Adrenal gland (tissue), 19 donors: ENCODE measurements at places on chromosomes 4 and X.

GRCh38 chrX:118614150-118614549, 113.3 kb upstream of the IL13RA1 start:
- no peak for DNase-seq

- no peak for DNase-seq
Observed at GRCh38 chr4:102663073-102663472, 97.7 kb downstream of the MANBA start.

DNA sequence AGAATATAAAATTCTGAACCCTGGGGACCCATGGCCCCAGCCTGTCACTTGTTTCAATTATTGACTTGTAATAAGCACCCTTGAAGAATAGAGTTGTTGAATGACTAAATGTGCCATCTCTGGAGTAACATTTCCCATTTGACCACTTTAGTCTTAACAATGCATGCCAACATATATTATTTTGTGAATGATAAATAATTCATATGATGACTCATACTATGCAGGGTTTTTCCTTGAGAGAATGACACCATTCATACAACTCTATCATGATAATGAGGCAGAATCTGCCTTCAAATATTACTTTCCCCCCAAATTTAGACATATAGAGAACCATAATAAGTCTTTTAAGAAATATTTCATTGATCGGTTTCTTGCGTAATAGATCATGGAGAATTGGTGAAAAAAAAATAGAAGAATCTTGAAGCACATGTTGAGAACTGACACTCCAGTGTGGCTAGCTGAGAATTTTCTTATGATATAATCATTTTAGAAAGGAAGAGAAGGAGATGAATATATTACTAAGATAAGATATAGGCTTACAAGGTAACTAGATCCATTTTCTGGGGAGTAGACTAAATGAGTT, 404.5 kb downstream of the GRXCR1 start:
- DNase-seq: no peak

DNA sequence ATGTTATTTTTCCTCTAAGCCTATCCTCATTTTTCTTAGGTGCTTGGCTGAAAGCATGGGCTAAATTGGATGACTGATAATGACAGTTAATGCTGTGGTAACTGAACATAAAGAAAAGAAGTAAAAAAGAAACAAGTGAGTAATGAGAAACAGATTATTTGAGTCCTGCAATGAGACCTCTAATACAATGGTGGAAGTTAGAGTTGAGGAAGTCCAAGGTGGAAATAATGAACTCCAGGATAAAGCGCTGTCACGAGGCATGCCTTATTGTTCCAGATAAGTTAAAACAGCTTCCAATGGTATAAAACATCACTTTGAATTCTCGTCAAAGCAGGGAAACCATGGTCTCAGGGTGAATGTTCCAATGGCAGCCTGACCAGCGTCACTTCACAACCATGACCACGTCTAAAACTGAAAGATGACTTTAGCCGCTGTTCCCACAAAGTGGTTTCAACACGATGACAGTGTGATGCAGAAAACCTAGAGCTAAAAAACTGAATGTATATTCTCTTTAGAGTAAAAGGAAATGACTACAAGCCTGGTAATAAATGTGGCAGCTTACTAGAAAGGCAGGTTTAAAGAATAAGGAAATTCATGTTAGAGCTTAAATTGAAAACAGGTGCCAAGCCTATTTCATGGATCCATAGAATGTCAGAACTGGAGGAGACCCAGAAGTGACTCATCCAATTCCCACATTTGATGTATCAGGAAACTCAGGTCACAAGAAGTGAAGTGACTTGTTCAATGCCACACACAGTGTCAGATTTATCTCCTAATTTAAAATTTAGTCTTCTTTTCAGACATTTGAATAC, 202.6 kb upstream of the GYPA start:
- no peak for DNase-seq

- no peak for DNase-seq
Observed at GRCh38 chr4:125732632-125733031, 417.9 kb downstream of the FAT4 start.
